Stimulated activated CD8-positive, alpha-beta memory T cell treated with anti-CD3 and anti-CD28 coated beads, Interleukin-7, amount 100 ng/mL, for 1 hour (primary cell): ENCODE measurements at places on chromosomes 13 and 19.

DNA sequence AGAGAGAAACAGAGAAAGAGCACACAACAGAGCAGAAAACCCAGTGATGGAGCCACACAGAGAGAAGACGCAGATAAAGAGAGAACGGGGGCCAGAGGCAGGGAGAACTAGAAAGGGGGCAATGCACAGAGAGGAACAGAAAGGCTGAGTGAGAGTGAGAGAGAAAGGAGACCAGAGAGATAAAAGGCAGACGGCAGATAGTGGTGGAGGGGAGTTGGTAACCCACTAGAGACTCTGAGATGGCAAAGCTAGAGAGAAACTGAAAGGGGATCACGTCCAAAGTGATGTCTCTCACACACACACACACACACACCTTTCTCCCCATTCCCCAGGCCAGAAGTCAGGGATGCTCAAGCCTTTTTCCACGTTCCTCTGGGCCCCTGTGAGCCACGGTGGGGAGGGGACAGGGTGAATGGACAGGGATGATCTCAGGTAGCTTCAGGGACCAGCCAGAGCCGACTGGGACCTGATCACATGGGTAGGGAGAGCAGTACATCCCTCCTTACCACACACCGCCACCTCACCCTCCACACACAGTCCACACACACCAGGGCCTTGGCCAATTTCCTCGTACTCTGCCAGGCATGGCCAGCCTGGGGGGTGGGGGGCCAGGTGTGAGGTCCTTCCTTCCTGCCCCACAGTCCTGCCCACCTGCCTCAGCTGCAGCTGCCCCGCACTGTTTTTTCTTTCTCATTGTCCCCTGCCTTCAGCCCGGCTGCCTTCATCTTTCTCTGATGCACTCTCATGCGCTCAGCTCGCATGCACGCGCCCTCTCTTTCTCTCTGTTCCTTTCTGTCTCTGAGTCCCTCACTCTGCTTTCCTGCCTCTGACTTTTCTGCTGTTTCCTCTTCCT, 22.5 kb upstream of the POU2F2 start:
- no peak for DNase-seq

DNA sequence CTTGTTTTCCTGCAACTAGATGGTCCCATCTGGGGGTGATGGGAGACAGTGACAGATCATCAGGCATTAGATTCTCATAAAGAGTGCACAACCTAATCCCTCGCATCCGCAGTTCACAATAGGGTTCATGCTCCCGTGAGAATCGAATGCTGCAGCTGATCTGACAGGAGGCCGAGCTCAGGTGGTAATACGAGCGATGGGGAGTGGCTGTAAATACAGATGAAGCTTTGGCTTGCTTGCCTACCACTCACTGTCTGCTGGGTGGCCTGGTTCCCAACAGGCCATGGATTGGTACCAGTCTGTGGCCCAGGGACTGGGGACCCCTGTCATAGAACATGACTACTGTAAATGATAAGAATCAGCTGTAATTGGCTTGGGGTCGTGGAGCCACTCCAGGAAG, 28.0 kb downstream of the WDR88 start:
- DNase-seq = no peak

DNA sequence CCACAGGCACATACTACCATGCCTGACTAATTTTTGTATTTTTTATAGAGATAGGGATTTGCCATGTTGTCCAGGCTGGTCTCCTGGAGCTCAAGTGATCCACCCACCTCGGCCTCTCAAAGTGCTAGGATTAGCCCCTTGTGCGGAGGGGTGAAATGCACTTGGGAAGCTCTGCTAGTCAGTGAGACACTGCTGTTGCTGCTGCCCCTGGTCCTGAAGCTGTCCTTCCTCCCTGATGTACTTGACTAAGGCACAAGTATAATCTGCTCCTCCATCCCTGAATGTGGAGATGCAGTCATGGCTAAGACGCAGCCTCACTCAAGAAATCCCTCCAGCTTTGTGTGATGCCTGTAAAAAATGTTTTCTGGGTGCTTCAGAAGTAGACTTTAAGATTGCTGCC, 124.5 kb downstream of the KCTD15 start:
- DNase-seq = no peak

- DNase-seq = no peak
Measured at GRCh38 chr13:30857018-30857417, 49.1 kb upstream of the MEDAG start.

- no peak for DNase-seq
Measured at GRCh38 chr13:111470933-111471332, 150.5 kb downstream of the TEX29 start.

DNA sequence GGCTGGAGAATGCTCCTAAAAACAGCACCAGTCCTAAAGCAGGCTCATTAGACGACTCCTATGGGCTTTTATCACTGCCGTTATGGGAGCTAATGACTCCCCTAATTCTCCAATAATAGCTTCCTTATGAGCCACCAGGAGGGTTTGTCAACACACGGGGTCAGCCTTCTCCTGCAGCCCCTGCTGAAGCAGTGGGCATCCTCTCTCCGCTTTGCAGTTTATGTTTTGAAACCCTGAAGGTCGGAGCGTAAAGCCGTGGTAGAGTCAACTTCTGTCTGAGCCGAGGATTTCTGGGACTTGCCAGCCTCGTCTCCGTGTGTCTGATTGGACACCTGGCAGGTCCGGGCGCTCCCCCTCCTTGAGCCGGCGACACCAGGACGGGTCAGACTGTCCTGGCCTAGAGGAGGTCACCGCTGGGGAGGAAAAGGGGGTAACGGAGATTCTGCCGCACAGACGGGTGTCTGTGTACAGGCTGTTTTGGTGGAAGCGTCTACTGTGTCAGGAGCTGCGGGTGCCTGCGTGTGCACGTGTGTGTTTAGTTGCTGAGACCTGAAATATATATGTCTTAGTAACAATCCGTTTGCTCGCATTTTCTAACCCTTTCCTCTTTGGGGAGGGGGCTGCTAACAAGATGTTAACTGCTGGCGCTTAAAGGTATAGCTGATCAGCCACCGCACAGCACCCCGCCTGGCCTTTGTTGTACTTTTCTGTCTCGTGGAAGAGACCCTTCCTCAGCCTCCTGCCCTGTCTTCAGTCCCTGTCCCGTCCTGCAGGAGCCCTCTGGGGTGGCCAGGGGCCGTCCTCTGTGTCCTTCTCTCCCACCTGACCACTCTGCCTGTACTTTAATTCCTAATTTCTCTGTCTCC, 1.9 kb downstream of the KDM4B start:
- DNase-seq = no peak
